Mammary epithelial cell (primary cell): ENCODE measurements at places on chromosomes 12 and 14. TPM values are rescaled to one million over a fixed set of nuclear protein-coding genes. Genes with fewer than 3 reads are reported as not detected.

DNA sequence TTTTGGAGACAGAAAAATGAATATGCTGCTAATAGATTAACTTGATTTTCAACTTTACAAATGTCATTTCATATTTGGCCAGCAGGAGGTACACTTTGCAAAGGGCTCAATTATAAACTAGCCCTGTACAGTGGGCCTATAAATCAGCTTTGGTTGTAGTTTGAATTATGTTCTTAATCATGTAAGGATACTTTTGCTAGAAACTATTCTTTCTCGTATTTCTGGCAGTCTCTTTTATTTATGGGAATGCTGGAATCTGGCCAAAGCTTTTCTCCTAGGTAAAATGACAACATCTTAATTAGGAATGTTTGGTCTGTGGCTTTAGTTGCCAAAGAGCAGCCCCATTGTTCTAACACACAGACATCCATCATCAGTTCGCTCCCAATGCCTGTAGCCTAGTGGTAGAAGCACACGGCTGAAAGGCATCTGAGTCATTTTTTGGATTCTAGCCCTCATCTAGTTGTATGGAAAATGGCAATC, 1322.3 kb upstream of the SEL1L start:
- DNase-seq: peak; percentile 8

- DNase-seq: no peak
Measured at GRCh38 chr12:6387541-6387940, 3.6 kb downstream of the LTBR start.

DNA sequence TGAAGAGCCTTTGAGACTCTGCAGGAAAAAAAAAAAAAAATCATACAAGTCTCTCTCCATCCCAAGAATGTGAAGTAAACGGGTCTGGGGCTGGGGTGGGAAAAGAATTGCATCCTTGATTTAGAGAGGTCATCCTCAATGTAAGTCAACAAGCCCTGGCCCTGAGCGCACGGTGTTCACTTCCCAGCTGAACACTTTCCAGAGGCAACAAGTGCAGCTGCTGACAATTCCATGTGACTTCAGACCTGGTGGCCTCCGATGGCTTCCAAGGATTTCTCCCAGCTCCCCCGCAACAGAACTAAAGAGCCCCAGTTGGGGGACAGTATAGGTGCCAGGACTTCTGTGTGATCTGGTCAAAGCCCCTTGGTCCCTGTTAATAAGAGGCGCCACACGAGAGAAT, 2.4 kb downstream of the RILPL1 start:
- no peak for DNase-seq

GRCh38 chr12:114762490-114763110, 78.6 kb upstream of the TBX3 start:
- DNase-seq: no peak

DNA sequence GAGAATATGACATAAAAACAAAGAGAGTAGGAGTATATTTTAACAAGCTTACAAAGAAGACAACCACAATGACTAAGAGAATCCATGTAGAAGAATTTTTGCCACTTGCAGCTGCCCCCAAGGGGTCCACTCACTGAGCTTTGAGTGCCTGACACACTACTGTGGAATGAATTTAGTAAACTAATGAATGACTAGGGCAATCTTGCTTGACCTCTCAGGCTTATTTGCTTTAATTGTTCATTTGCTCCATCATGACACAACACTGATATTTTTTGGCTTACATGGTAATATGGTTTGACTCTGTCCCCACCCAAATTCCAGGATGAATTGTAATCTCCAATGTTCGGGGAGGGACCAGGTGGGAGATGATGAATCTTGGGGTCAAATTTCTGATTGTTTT, 249.1 kb upstream of the FAR2 start:
- DNase-seq: peak; percentile 95

The NPFF gene
- polyA plus RNA-seq: not detected

The SLC35E3 gene
- polyA plus RNA-seq: 7.8 TPM

The MFAP5 gene
- 17.7 TPM for polyA plus RNA-seq

The GDF3 gene
- polyA plus RNA-seq: not detected

The OR4E2 gene
- not detected for polyA plus RNA-seq

The GSKIP gene
- 31.7 TPM for polyA plus RNA-seq
